ENCODE measurements at places on chromosomes 6 and 20.

DNA sequence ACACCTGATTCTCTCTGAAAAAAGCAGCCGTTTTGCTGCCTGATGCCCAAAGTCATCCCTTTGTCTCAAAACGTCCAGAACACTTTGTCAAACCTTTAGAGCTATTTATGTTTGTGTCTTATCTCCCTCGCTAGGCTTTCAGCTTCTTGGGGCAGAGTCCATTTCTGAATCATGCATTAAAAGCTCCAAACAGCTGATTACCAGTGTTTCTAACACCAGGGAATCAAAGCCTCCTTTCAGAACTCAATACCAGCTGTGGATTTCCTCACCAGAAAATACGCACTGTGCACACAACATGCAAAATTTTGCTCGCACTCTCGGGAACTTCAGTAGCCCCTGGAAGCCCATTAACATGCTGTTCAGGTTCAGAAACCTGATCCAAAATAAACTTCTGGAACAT is 333.3 kb downstream of the HACE1 start:
- no peak for DNase-seq

DNA sequence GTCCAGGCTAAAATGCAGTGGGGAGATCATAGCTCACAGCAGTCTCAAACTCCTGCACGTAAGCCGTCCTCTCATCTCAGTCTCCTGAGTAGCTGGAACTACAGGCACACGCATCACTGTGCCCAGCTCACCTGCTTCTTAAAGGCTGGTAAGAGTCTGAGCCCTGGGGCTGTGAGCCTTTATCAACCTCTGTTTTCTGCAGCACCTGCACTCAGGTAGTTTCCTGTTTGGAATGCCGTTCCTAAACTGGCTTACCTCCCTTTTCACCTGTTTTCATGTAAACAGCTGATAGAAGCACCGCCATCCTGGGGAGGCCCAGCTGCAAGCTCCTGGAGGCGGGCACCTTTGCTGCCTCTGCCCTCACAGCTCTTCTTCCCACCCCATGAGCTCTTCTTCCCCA is 45.4 kb downstream of the SLC24A3 start:
- DNase-seq, result no peak

GRCh38 chr6:12608016-12608860 is 108.3 kb upstream of the PHACTR1 start:
- no peak for DNase-seq

DNA sequence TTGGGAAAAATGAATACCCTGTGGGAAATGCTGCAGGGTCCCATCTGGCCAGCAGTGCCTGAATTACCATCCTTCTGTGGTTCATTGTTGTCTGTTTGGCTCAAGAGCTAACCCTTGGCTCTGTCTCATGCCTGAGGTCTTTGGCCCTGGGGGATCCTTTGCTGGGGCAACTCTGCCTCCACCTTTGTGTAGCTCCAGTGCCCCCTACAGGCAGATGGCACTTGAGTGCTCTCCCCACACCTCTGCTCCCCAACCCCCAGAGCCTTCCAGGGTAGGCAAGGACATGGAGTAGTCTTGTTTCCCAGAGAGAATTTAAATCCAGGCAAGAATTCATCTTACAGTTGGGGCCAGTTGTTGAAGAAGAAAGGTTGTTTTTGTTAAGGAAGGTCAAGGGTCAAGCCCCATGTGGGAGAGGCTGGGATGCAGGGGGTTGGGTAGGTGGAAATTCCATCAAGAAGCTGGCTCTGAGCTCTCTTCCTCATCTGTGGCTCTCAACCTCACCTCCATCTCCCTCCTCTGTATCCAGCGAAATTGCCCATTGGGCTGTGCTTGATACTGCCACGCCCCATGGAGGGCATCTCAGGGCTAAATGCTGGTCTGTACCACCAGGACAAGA is 44.2 kb downstream of the ZNF831 start:
- DNase-seq, result peak; percentile 28

GRCh38 chr6:167311286-167311685 is 13.6 kb upstream of the TTLL2 start:
- no peak for DNase-seq

DNA sequence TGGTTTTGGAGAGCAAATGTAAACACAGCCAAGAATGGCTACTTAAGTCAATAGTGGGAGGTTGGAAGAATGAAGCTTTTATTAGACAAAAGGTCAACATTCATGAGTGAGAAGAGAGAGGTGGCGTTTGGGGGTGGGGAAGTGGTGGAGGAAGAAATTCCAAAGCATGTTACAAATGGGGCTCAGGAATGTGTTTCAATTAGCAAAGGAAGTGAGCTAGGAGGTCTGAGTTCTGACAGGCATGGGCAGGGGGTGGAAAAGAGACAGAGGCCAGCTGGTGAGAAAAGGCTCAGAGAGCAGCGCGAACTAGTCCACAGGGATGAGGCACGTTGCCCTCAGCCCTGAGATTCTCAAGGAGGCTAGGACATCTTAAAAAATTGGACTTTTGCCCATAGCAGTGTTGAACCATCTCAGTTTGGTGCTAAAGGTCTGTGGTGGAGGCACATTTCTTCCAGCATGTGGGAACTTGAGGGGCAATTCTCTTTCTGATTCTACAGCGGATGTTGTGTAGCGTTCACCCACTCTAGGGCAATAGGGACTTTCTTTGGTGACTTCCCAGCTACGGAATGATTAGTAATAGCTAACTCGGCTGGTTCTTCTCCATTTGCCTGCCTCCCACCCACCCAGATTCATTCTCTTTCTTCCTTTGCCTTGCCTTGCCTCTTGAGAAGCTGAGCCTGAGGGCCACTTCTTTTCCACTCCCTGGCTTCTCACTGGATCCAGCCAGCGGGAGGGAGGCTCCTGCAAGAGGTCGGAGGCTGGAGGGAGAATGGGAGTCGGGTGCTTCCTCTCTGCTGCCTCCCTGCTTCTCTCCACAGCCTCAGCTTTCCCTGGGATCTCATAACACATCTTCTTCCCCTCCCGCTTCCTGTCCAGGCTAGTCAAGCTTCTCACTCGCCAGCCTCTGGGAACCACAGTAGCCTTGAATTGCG is 45.1 kb upstream of the NEDD9 start:
- DNase-seq, result no peak

- DNase-seq, result no peak
Measured at GRCh38 chr6:152794696-152795095, 44.1 kb downstream of the VIP start.

DNA sequence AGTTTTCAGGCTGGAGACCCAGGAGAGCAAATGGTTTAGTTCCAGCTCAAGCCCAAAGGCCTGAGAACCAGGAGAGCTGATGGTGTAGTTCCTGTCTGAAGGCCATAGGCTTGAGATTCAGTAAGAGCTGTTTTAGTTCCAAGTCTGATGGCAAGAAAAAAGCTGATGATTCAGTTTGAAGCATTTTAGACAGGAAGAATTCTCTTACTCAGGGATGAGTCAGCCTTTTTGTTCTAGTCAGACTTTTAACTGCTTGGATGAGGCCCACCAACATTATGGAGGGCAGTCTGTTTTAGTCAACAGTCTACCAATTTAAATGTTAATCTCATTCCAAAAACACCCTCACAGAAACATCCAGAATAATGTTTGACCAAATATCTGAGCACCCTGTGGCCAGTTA is 2.5 kb downstream of the ZSCAN26 start:
- DNase-seq, result no peak

- no peak for DNase-seq
Measured at GRCh38 chr6:47134476-47135189, 92.5 kb upstream of the ADGRF1 start.

Data from adrenal gland (tissue), 19 donors.